ENCODE measurements at places on chromosomes 11 and 22.

DNA sequence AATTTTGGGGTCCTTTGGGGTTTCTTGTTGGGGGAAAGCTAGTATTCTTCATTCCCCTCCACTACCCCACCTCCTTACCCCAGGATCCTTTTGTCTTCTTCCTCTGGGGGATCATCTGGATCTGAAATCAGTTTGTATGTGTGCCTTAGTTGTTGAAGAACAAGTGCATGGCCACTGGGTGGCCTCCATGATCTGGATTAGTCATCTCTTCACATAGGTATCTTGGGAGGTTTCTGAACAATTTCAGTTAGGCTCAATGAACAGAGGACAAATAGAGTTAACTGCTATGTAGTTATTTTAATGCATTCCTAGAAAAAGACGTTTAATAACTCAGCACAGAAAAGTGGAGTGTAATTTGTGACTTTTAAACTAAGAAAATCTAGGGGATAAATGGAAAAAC, 7.1 kb upstream of the VWA5A start:
- no peak for DNase-seq

- no peak for DNase-seq
Observed at GRCh38 chr11:111097191-111097590, 148.3 kb upstream of the POU2AF2 start.

DNA sequence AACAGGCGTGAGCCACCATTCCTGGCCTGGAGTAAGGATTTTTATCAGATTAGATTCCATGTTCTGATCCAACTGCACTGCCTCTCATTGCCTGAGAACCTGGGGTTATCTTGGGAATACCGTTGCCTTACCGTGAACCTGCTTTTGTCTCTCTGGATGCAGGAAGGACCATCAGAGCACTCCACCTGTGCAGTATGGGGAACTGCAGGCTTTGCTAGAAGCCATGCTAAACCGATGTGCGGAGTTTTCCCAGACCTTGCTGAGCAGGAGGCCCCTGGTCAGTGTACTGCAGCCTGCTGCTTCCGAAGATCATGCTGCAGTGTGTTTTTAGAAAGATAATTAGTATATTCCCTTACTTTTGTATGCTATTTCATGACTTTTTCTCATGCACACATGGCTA, 43.6 kb downstream of the MEI1 start:
- DNase-seq: no peak

DNA sequence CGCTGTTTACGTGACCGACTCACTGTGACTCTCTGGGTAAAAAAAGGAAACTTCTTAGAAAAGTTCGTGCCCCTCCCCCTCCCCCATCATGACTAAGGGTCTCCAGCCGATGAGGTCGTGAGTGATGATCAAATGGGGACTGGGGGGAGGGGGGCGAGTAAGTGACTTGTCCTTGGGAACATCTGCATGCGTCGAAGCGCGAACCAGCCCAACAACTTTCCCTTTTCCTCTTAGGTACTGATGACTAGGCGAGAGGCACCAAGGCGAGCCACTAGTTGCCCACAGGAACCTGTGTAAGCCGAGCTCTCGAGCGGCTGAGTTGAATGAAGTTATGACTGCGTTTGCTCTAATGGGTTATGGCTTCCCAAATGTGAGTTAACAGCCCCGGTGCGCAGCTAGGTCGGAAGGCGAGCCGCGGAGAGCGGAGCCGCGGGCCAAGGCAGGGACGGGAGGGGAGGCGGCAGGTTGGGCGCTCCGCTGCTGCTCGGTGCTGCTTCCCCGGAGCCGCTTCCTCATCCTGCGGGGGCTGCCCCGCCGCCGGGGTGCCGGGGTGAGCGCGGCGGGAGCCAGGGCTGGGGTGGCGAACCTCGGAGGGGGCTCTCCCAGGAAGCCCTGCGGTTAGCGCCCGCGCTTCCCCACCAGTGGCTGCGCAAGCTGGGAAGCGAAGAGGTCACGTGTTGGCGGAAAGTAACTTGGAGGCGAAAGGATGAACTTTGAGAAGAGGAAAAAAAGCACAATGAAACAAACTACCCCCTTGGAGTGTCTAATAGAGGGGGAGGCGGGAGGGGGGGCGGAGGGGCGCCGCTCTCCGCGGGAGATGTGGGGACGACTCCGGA, 22.1 kb upstream of the BDNF start:
- no peak for DNase-seq

GRCh38 chr11:88421530-88421929, 84.0 kb upstream of the CTSC start:
- no peak for DNase-seq

GRCh38 chr22:28146401-28147314, 227.6 kb upstream of the PITPNB start:
- no peak for DNase-seq
